Testis (tissue), 5 donors: ENCODE measurements at places on chromosomes 11 and 22. TPM values are rescaled to one million over a fixed set of nuclear protein-coding genes. Genes with fewer than 3 reads are reported as not detected.

DNA sequence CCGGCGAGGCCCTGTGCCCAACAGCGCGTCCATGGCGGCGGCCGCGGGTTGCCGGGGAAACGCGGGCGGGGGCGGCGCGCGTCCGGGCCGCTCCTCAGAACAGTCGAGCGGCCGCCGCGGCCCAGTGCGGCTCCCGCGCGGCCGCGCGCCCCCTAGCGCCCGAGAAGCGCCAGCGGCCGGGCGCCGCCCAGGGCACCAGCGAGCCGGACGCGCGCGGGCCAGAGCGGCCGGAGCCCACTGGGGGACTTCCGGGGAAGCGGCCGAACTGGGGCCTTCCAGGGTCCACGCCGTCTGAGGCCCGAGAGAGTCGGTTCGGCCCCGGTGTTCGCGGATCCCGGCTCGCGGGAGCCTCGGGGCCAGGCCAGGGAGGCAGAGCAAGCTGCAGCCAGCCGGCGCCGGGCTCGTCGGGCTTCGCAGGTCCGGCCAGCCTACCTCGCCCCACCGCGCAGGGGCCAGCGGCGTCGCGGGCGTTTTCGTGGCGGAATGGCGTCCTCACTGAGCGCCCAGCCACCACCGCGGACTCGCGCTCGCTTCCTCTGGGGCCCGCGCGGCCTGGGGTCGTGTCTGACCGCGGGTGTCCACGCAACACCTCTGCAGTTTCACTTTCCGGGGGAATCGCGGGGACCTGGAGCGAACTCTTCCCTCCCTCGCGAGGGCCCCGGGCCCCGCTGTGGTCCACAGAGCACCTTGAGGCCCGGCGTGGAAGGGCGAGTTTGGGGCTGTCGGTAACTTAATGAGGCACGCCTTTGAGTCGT lies at the start of gene DENND6B:
Gene DENND6B, minus strand, starts transcription at position 57 of the 755 bp plus-strand sequence. Its CDS starts 24 bp downstream, at position 33.
- peak within 1 kb of the TSS; percentile 83 for H3K27ac ChIP-seq
- no peaks in the 10 kb centered on the region for H3K27me3 ChIP-seq
- no peaks in the 10 kb centered on the region for H3K36me3 ChIP-seq
- H3K4me1 ChIP-seq: peaks cover 2% of the 10 kb centered on the region
- peak within 1 kb of the TSS; percentile 80 for H3K4me3 ChIP-seq

GRCh38 chr11:58576887-58577471 lies 1.3 kb upstream of the LPXN start:
- DNase-seq: no peak
- H3K27ac ChIP-seq: peak overlapping the region; percentile 100
- H3K4me1 ChIP-seq: peaks cover 30% of the 10 kb centered on the region
- no peaks in the 10 kb centered on the region for H3K36me3 ChIP-seq
- H3K4me3 ChIP-seq: peak overlapping the region; percentile 95

DNA sequence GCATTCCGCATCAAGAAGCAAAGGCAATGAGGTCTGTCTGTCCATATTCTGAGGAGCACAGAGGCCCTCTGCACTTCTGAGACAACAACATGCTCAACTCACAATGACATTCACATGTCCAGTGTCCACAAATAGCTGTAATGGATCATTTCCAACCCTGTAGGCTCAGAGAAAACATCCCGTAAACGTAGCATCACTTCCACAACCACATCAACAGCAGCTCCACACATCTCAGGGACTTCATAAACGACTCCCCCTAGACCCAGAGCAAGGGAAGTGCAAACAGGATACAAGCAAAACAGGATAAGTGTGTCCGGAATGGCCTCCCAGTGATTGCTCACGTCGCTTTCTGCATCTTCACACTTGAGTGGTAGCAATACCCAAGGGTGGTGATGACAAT lies 100.2 kb downstream of the SYN3 start:
- no peaks in the 10 kb centered on the region for H3K27me3 ChIP-seq
- no peaks in the 10 kb centered on the region for H3K4me1 ChIP-seq
- no peaks in the 10 kb centered on the region for H3K36me3 ChIP-seq
- H3K4me3 ChIP-seq: no peak overlapping the region
- DNase-seq: no peak
- H3K27ac ChIP-seq: no peak overlapping the region

GRCh38 chr22:37601540-37602442 lies 6.8 kb upstream of the GGA1 start:
- peaks cover 12% of the 10 kb centered on the region for H3K4me1 ChIP-seq
- no peaks in the 10 kb centered on the region for H3K36me3 ChIP-seq
- peak; percentile 40 for DNase-seq
- H3K4me3 ChIP-seq: no peak overlapping the region
- no peak overlapping the region for H3K27ac ChIP-seq

GRCh38 chr11:117868815-117869561 lies 7.5 kb downstream of the FXYD6 start:
- H3K27ac ChIP-seq: peak overlapping the region; percentile 85
- H3K4me3 ChIP-seq: no peak overlapping the region
- H3K4me1 ChIP-seq: peaks cover 79% of the 10 kb centered on the region
- H3K27me3 ChIP-seq: no peaks in the 10 kb centered on the region
- no peak for DNase-seq
- H3K36me3 ChIP-seq: no peaks in the 10 kb centered on the region

DNA sequence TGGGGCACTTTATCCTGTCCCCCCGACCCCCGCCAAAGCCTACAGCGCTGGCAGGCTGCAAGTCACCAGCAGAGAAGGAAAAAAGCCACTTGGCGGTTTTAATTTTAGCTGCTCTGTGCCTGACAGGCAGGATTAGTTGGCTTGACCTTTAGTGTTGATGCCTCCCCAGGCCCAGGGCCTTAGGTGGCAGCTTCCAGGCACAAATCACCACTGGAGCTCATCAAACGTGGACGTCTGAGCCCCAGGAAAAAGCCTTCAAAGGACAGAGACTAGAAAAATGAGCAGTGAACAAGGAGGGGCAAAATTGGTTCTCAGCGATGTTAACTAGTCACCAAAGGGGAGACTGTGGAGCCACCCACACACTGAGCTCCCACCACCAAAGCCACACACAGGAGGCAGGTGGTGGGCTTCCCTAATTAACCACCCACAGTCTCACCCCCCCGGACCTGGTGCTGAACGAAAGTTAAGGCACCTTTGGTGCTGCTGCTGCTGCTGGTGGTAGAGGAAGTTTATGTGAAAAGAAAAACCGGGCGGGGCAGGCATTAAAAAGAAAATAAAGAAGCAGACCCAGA lies 4.4 kb upstream of the PYGM start:
- peak overlapping the region; percentile 74 for H3K27ac ChIP-seq
- no peak overlapping the region for H3K4me3 ChIP-seq
- no peaks in the 10 kb centered on the region for H3K36me3 ChIP-seq

- no peaks in the 10 kb centered on the region for H3K27me3 ChIP-seq
- H3K4me3 ChIP-seq: peak within 1 kb of the TSS; percentile 93
- peaks cover 24% of the 10 kb centered on the region for H3K4me1 ChIP-seq
- peak; percentile 89 for DNase-seq
Measured at GRCh38 chr22:21567456-21568346, at the start of gene UBE2L3. Gene UBE2L3, plus strand, starts transcription at chr22:21567714. Its CDS starts 31 bp downstream, at chr22:21567745.

GRCh38 chr22:41245917-41246499 lies 5.3 kb upstream of the CHADL start:
- no peak overlapping the region for H3K4me3 ChIP-seq
- H3K4me1 ChIP-seq: no peaks in the 10 kb centered on the region

- no peaks in the 10 kb centered on the region for H3K27me3 ChIP-seq
- no peak for DNase-seq
- H3K4me3 ChIP-seq: no peak overlapping the region
- H3K4me1 ChIP-seq: no peaks in the 10 kb centered on the region
- H3K36me3 ChIP-seq: no peaks in the 10 kb centered on the region
Measured at GRCh38 chr22:22783575-22783974, 104.0 kb upstream of the IGLL5 start.

DNA sequence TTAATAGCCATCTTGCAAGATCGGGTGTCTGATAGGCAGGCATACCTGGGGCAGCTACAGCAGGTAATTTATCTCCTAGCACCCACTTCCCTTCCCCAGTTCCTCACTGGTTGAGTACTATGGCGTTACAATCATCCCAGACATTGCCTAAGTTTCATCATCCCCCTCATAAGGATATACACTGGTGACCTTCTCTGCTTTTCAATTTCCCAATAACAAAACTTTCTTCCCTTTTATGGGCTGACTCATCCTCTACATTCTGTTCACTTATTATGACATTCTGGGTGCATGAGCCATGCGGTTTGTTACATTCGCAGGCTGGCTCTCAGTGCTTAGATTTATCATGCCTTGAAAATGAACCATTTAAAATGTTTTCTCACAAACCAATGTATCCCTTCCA lies 5.0 kb upstream of the MRPL11 start:
- H3K4me1 ChIP-seq: no peaks in the 10 kb centered on the region
- H3K27ac ChIP-seq: no peak overlapping the region
- no peaks in the 10 kb centered on the region for H3K36me3 ChIP-seq
- DNase-seq: no peak
- H3K27me3 ChIP-seq: no peaks in the 10 kb centered on the region
- no peak overlapping the region for H3K4me3 ChIP-seq

GRCh38 chr11:12693479-12694182 lies 19.4 kb downstream of the TEAD1 start:
- H3K4me1 ChIP-seq: peaks cover 24% of the 10 kb centered on the region
- H3K27ac ChIP-seq: peak overlapping the region; percentile 63
- peak; percentile 44 for DNase-seq
- no peaks in the 10 kb centered on the region for H3K36me3 ChIP-seq
- no peaks in the 10 kb centered on the region for H3K27me3 ChIP-seq
- H3K4me3 ChIP-seq: no peak overlapping the region

- H3K4me1 ChIP-seq: no peaks in the 10 kb centered on the region
- H3K4me3 ChIP-seq: no peak overlapping the region
- no peak for DNase-seq
Measured at GRCh38 chr11:17098658-17099057, 21.2 kb upstream of the RPS13 start.

Gene OR5T1
- not detected for total RNA-seq

DNA sequence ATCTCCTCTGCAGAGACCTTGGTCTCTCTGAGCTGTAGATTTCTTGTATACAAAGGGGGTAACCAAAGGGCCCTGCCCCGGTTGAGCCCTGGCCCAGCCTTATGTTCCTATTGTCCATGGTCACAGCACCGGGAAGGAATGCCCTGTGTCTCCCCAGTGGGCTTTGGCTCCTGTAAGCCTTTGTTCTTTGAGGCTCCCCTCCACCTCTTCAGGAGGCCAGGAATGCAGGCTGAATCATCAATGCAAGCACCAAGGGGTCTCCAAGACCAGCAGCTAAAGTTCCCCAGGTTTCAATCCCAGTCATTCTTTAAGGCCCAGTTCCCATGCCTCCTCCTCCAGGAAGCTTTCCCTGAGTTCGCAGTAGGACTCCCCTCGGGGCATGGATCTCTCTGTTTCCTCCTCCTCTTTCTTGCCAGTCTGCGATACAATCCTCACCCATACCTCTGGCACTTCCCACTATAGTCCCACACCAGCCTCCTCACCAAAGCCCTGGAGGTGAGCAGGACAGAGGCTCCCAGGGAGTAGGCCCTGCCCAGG lies 29.2 kb upstream of the KLHL35 start:
- H3K36me3 ChIP-seq: no peaks in the 10 kb centered on the region
- no peak overlapping the region for H3K4me3 ChIP-seq
- no peaks in the 10 kb centered on the region for H3K4me1 ChIP-seq
- no peak overlapping the region for H3K27ac ChIP-seq

DNA sequence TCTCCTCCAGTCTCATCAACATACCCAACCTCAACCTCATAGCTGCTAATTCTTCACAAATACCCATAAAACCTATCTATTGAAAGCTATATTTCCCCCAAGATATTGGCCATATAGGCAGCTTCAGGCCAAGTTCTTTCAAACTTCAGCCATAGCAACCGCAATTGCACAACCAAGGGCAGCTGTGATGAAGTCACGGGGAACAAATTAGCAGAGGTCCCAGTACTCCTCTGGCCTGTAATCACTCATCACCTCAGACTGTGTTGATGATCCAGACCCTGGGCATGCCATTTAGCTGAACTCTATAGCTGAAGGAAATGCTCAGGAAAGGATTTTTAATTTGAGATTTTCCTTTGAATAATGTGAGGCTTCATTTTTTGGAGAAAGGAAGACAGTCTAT lies 84.1 kb downstream of the SLC1A2 start:
- H3K36me3 ChIP-seq: no peaks in the 10 kb centered on the region
- no peak for DNase-seq
- no peak overlapping the region for H3K27ac ChIP-seq
- no peaks in the 10 kb centered on the region for H3K27me3 ChIP-seq
- no peaks in the 10 kb centered on the region for H3K4me1 ChIP-seq

Gene C11orf52
- total RNA-seq: 1.4 TPM

Gene SPDYC
- 1.2 TPM for total RNA-seq

DNA sequence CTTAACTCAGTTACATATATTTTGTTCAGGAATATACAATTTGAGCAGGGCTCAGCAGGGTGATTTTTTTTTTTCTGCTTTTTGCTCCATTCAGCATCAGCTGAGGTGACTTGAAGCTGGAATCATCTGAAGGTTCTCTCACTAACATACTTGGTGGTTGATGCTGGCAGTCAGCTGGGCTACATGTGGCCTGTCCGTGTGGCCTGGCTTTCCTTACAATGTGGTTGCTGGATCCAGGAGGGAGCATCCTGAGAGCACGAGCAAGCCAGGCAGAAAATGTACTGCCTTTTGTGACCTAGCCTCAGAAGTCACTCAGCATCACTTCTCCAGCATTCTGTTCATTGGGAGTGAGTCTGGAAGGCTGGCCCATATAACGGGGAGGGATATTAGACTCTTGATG lies 151.6 kb upstream of the E2F8 start:
- H3K27me3 ChIP-seq: no peaks in the 10 kb centered on the region
- no peaks in the 10 kb centered on the region for H3K4me1 ChIP-seq
- no peaks in the 10 kb centered on the region for H3K36me3 ChIP-seq
- no peak for DNase-seq
- no peak overlapping the region for H3K27ac ChIP-seq
- no peak overlapping the region for H3K4me3 ChIP-seq

GRCh38 chr11:69448471-69449284 lies 32.8 kb upstream of the LINC01488 start:
- H3K27me3 ChIP-seq: no peaks in the 10 kb centered on the region
- H3K4me1 ChIP-seq: peaks cover 11% of the 10 kb centered on the region
- no peak overlapping the region for H3K4me3 ChIP-seq
- no peak overlapping the region for H3K27ac ChIP-seq
- no peak for DNase-seq

GRCh38 chr11:66728693-66729385 lies at the start of gene SPTBN2:
Gene SPTBN2, minus strand, starts transcription at chr11:66729216. Its CDS starts 7,976 bp downstream, at chr11:66721240.
- peak within 1 kb of the TSS; percentile 56 for H3K27ac ChIP-seq
- H3K36me3 ChIP-seq: no peaks in the 10 kb centered on the region
- peaks cover 4% of the 10 kb centered on the region for H3K4me1 ChIP-seq
- peak; percentile 34 for DNase-seq
- peak within 1 kb of the TSS; percentile 62 for H3K4me3 ChIP-seq

DNA sequence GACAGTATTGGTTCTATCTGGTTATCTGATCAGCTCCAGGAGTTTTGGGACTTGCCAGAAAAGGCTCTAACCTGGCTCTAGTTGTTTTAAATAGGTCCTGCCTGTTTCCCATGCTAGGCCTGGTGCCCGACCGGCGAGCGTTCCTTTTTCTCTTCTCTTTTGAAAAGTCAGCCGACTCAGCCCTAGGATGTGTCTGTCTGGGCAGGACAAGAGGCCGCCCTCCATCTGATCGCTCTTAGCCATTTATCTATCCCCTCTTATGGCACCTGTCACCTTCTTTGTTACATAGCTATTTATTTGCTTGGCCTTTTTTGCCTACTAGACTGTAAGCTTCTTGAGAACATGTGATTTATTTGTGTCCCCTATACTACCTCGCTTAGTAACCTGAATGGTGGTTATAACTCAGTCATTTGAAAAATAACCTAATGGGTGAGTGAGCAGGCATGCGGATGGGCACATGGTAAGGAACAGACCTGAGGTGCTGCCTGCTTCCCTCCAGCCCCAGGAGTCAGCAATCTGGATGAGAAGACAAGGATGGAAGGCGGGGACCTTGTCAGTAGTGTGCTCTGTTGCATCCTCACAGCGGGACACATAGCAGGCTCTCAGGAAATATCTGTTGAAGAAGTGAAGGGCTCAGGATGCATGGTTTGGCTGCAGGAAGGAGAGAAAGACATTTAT lies 108.4 kb downstream of the ZBTB16 start:
- H3K4me1 ChIP-seq: peaks cover 94% of the 10 kb centered on the region
- no peaks in the 10 kb centered on the region for H3K36me3 ChIP-seq
- H3K27ac ChIP-seq: peak overlapping the region; percentile 98
- H3K4me3 ChIP-seq: no peak overlapping the region

Gene SLC35C1
- 15.7 TPM for total RNA-seq
